ENCODE measurements at places on chromosomes 2 and 18.
A peak's percentile ranks its signal among the peaks of the same experiment; 100 is the strongest.

- DNase-seq = no peak
These were observed 38.9 kb downstream of the HS6ST1 start for GRCh38 chr2:128279786-128280157.

GRCh38 chr2:156867201-156867600 is 390.3 kb upstream of the GALNT5 start:
- DNase-seq = no peak

- DNase-seq = no peak
These were observed 6.0 kb downstream of the ANKRD44 start for GRCh38 chr2:197304556-197305011.

DNA sequence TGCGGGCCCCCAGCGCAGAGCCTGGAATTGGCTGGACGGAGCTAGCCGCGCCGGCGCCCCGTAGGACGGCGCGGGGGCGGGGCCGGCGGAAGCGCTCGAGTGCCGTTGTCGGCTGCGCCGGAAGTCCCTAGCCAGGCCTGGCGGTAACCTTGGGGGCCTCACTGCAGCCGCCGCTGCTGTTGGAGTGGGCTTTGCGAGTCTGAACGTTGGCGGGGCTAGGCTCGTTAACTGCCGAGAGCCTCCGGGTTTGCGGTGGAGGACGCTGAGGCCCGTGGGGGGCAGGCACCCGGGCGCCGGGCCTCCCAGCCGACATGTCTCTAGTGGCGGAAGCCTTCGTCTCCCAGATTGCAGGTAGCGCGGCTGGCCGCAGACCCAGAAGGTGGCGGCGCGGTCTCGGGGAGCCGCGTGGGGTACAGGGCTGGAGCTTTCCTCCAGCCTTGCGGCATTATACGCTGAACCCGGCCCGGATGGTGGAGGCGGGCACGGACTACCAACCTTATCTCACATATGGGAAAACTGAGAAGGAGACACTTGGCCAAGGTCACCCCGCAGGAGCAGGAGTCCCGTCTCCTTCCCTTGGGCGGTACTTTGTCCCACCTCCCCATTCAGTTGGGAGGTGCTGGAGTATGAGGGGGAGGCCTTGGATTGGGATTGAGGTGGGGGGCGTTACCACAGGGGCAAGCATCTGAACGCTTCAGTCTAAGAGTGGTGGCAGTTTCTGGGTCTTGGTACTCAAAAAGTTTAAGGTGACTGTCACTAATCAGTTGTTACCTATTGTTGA is at the start of gene MTX2:
TSS of gene MTX2 (plus strand) at position 124 of the 781 bp plus-strand sequence. CDS start at position 312, 188 bp downstream.
- peak; percentile 42 for DNase-seq

- no peak for DNase-seq
These were observed 150.7 kb downstream of the CCDC102B start for GRCh38 chr18:68948622-68949021.

GRCh38 chr2:226183550-226183949 is 616.1 kb downstream of the IRS1 start:
- DNase-seq = no peak

GRCh38 chr18:51164342-51164741 is 33.1 kb downstream of the MEX3C start:
- no peak for DNase-seq

- no peak for DNase-seq
These were observed 175.2 kb downstream of the SNTG2 start for GRCh38 chr2:1125633-1126370.

- DNase-seq = no peak
These were observed 99.7 kb downstream of the GULP1 start for GRCh38 chr2:188391354-188391753.

- DNase-seq = no peak
These were observed 135.8 kb upstream of the SH3BP4 start for GRCh38 chr2:234816056-234816455.

DNA sequence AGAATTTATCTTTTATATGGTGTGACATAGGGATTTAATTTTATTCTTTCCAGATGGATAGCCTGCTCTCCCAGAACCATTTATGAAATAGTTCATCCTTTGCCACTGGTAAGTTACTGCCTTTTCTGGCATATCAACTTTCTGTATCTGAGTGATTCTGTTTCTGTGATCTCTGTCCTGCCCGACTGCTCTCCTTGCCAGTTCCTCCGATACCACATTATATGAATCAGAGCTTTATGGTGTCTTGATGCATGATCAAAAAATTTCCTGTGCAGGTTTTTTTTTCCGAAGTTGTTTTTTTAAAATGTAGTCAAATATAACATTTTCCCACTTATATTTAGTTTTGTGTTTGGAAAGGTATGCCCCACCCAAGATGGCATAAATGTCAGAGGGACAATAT is 242.5 kb downstream of the CYP26B1 start:
- DNase-seq = no peak

- no peak for DNase-seq
These were observed 14.6 kb downstream of the CLASP1 start for GRCh38 chr2:121634354-121635307.

DNA sequence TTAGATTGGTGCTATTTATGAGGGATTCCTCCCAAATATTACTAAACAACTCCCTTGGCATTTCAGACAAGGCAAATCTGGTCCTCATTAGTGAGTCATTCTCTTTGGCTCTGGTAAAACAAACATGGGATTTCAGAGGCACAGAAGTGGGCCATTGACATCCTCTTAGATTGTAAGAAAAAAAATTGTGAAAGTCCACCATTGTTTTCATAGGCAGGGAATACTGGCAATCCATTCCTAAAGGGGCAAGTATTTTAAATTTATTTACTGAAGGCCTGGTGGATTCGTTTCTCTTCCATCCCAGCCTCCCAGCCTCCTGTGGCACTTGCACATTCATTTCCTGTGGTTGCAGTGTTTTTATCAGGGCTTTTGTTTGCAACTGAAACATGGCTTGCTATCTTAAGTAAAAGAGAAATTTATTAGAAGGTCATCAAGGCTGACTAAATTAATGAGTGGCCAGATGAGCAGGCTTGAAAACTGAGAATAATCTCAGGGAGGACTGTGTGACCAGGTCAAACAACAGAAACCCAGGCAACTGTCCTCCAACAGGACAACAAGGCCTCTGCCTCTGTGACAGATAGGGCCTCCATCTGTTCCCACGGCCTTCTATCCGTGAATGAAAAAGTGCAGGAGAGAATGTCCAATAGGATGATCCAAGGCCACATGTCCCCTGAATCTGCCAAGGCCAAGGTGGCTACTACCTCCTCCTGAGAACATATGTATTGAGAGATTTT is 23.1 kb upstream of the TNFAIP6 start:
- DNase-seq = no peak

DNA sequence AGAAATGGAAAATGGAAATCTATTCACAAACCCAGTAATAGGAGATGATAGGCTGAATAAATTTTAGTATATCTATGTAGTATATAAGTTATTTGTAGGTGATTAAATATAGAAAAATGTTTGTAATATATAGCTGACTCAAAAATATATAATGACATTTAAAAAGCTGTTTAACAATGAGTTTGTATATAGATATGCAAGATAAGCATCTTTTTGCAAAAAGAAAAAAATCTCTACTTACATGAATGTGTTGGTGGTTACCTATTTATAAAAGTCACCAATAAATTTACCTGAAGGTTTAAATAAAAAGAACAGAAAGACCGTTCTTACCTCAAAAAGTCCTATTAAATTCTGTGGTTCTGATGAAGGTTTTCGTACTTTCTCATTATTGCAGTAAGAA is 71.3 kb downstream of the LRPPRC start:
- no peak for DNase-seq

- no peak for DNase-seq
These were observed 7.0 kb downstream of the INHBB start for GRCh38 chr2:120352696-120353590.

GRCh38 chr2:171895786-171896185 is 1.7 kb upstream of the SLC25A12 start:
- no peak for DNase-seq

- DNase-seq = no peak
These were observed 712.8 kb downstream of the SOCS6 start for GRCh38 chr18:71001597-71001996.

- no peak for DNase-seq
These were observed 299.4 kb downstream of the ZNF516 start for GRCh38 chr18:76195601-76196000.

GRCh38 chr2:124670187-124670586 is 645.1 kb downstream of the CNTNAP5 start:
- no peak for DNase-seq

DNA sequence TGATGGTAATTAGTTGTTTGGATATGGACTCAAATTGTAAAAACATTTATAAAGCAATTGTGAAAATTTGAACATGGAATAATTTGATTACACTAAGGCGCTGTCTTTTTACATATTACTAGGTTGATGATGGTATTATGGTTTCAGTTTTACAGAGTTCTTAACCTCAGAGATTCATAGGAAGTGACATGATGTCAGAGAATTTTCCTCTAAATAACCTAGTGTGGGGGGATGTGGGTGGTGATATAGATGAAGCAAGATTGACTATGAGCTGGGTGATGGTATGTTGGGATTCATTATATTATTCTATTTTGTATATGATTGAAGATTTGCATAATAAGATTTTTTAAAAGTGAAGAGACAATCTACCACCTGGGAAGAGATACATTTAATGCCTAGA is 45.9 kb upstream of the ATP5MC3 start:
- DNase-seq = no peak

DNA sequence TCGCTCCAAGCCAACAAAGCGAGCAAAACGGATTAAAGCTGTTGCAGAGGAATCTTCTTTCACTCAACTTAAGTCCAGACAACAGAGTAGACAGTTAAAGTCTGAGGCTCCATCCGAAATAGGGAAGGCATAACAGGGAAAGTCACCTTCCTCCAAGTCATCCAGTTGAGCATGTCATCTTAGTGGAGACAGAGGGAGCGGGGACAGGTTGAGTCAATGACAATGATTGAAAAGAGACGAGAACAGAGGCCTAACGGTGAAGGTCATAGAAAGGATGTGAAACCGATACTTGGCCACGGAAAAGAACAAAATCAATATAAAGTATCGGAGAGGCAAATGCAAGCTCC is 455 bp downstream of the C18orf32 start:
- DNase-seq = no peak

GRCh38 chr2:120360307-120360855 is 14.4 kb downstream of the INHBB start:
- no peak for DNase-seq

DNA sequence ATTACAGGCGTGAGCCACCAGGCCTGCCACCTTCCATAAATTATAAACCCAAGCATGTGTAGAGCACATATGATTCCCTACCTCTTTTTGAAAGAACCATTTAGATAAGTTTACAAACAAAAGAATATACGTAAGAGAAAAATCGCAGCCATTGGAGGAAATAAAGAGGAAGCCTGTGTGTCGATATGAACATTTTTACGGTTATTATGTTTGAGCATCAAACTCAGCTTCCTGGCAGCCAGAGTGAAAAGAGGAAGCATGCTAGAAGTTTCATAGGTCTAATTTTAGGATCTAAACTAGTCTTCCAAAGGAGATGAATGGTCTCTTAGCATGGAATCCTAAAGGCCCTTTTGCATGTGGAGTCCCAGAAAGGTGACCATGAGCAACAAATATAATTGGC is 104.3 kb downstream of the PLB1 start:
- DNase-seq = no peak

- DNase-seq = no peak
These were observed at the start of gene KCNIP3 for GRCh38 chr2:95296880-95297487. Gene KCNIP3 (plus strand): TSS chr2:95297347. CDS start chr2:95297439, 92 bp downstream.

- DNase-seq = no peak
These were observed 54.4 kb downstream of the CWC22 start for GRCh38 chr2:179952658-179953057.

- no peak for DNase-seq
These were observed 516 bp upstream of the DOCK10 start for GRCh38 chr2:225042800-225043167.

GRCh38 chr2:99615247-99615771 is 125.5 kb upstream of the REV1 start:
- no peak for DNase-seq

DNA sequence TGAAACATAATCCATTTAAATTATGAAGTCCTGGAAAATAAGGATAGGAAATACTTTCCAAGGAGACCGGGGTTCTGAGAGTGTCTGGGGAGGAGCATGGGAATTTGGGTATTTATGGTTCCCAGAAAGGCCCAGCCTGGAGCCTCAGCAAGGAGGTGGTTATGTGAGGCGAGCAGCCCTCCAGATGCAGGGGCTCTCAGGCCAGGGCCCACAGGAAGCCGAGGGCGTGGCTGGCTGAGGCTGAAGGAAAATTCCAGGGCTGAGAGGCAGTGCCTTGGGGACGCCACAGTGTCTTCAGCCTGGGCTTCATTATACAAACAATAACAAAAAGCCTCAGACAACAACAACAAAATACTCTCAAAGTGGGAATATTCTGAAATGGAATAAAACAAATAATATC is 86.9 kb upstream of the SERPINE2 start:
- no peak for DNase-seq

DNA sequence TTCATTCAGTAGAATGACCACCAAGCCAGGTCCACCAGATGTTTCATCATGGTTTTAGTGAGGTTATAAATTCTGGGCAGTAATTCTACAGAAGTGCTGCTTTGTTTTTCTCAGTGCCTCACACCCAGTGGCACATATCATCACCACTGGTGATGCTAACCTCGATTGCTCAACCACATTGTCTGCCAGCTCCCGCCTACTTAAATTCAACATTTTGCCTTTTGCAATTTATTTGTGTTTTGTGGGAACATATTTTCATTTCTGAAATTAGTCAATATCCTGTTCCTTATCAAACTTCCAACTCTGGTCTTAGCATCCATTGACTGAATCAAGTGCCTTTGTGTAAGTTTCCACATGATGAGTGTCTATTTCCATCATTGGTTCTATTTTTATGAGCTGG is 62.3 kb upstream of the TMEM178A start:
- DNase-seq = no peak

- DNase-seq = peak; percentile 61
These were observed 14.1 kb upstream of the CHRNA1 start for GRCh38 chr2:174778085-174778981.
